ENCODE measurements at places on chromosomes 7 and 10. TPM values are rescaled to one million over a fixed set of nuclear protein-coding genes. Genes with fewer than 3 reads are reported as not detected.

GRCh38 chr7:4017785-4018184 lies 664.3 kb upstream of the FOXK1 start:
- DNase-seq, result no peak

DNA sequence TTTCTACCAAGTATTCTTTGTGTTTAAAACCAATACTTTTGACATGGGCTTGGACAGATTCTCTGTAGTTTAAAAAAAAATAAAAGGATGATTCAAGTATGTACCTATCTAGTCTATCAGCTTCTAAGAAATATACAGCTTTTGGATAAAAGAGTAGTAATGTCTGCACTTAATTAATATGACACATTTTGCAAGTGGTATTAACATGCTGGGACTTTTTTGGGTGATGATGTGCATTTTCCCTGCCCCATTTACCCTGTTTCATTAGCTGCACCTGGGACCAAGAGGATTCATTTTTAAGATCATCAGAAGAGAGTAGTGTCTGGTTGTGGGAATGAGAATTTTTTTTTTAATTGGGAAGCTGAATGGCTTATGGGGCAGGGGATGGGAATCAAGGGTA lies 236.2 kb upstream of the KLF14 start:
- DNase-seq, result no peak

DNA sequence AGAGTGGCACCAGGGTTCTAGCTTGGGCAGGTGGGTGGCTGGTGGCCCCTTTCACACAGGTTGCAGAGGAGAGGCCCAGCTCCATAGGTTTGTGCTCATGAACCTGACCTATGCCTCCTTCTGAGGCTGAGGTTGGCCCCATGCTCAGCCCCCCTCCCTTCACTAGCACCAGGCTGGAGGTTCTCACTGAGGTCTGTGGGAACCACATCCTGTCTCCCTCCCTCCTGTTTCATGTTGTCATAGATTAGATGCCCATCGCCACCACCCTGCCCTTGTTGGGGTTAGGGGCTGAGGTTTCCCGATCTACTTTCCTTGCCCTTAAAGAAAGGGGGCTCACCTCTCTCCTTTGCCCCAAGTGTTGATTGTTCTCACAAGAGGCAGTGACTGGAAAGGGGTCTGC lies 14.7 kb downstream of the NEUROG3 start:
- DNase-seq, result no peak

DNA sequence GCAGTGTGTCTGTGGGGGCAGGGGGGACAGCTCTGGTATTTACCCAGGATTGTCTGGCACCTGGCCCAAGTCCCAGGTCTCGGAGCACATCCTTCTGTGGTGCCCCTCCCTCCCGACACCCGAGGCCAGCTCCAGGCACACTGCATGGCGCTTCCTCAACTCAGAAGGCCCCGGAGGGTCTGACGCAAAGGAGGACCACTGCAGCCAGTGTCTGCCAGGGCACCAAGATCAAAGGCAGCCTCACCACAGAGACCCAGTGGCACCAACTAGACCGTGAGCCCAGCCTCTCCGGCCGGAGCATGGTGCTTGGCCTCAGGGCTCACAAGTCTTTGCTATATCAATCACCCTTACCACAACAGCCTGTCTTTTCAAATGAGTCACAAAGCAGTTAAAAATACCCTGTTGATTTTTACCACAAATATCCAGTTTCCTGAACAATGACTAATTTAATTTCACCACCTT lies 99.3 kb upstream of the DDC start:
- peak; percentile 71 for DNase-seq

DNA sequence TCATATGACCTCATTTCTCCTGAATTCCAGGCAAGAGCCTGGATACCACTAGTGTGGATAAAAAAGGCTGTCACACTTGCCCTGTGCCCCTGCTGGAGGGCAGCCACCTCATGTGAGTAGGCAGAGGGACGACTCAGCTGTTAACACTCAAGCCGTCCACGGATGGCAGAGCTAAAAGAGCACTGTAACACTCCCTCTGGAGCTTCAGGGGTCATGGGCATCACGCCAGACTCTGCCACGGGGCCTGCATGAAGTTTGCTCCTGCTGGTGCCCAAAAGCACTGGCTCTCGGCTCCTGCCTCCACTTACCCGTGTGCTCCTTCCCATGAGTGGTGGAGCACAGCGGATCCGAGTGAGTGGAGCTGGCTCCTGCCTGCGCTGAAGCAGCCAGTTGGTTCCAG lies 919.8 kb upstream of the C7orf33 start:
- no peak for DNase-seq

TCERG1L gene
- polyA plus RNA-seq, result not detected

CDNF gene
- not detected for polyA plus RNA-seq

SCIN gene
- 14.8 TPM for polyA plus RNA-seq

IKZF1 gene
- 1.8 TPM for polyA plus RNA-seq

PI4K2A gene
- 8.9 TPM for polyA plus RNA-seq

Measured in sigmoid colon (tissue), 7 donors.